ENCODE measurements at places on chromosomes 2 and 18.

DNA sequence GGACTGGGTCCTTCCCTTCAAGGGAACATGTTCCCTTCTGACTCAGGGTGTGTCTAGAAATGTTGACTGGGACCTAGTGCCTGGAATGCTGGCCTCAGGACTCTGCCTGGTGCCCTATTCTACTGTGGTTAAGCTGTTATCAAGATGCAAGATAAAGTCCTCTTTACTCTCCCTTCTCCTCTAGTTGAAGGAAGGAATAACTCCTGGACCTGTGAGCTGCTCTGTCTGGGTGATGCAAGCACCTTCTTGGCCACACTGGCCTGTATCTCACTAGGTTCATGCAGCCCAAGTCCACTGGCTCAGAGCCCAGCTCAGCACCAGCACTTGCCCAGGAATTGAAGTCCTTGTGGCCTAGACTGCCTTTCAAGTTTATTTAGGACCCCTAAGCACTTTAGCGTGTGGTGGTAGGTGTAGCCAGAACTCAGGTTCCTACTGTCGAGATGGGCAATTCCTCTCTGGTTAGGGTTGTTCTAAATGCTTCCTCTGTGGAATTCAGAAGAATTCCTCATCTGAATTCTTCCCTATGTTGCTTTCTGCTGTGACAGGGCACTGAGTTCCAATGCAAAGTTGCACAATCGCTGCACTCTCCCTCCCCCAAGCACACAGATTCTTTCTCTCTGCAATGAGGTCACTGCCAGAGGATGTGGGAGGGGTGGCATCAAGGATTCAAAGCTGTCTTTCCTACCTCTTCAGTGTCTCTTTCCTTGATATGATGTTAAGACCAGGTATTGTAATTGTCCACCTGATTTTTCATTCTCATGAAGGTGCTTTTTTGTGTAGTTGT, 54.7 kb downstream of the VWC2L start:
- DNase-seq = peak; percentile 34

GRCh38 chr2:239661334-239662312, 260.8 kb upstream of the HDAC4 start:
- DNase-seq = no peak

DNA sequence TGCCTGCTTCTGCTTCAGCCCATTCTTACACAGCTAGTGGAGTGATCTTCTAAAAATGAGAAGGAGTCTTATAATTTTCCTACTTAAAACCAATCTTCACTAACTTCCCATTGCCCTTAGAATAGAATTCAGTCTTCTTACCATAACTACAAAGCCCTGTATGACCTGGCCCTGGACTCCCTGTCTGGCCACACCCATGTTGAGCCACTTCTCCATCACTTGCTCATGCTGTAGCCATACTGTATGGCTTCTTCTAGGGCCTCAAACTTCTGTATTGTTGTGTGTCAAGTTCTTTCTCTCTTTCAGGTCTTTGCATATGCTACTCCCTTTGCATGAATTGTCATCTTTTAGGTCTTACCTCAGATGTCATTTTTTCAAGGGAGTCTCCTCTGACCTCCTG, 11.2 kb downstream of the DGUOK start:
- DNase-seq = no peak

DNA sequence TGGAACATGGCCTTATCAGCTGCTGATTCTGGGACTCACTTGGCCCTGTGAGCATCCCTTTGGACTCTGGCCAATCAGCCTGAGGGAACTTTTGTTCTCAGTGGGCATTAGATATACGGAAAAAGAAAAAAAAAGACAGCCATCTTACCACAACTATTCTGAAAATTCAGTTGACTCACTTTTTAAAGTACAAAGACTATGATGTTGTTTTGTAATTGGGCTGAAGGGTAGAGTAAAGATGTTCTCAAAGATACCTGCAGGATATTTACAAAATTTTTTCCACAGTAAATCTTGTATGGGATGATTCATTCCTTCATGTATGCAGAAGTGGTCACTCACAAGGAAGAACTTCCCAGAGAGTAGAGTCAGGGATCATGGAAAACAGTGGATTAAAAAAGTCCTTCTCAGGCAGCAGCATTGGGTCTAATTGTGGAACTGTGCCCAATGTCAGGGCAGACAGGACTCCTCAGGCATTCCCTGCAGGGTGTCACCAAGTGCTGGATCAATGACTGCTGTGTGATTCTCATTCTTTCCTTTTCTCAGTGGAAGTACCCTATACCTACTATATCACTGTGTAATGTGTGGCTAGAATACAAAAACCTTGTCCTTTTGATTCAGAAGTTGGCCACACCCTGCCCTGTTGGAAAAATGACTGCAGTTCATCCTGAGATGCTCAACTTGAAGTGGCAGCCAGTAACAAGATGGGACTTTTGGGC, 35.4 kb downstream of the SULT1C4 start:
- peak; percentile 88 for DNase-seq

GRCh38 chr18:46868169-46868921, 49.0 kb downstream of the PIAS2 start:
- DNase-seq = no peak

GRCh38 chr2:233235977-233236376, 15.5 kb upstream of the ATG16L1 start:
- no peak for DNase-seq

- DNase-seq = no peak
Measured at GRCh38 chr2:12636837-12637581, 79.7 kb upstream of the TRIB2 start.

- no peak for DNase-seq
Measured at GRCh38 chr2:113829761-113830160, 60.1 kb upstream of the ACTR3 start.

- DNase-seq = no peak
Measured at GRCh38 chr2:215002500-215002899, 135.9 kb downstream of the ABCA12 start.

GRCh38 chr2:63736354-63736753, 105.3 kb upstream of the UGP2 start:
- no peak for DNase-seq

GRCh38 chr2:166784296-166784946, 103.9 kb upstream of the XIRP2 start:
- no peak for DNase-seq

- DNase-seq = no peak
Measured at GRCh38 chr2:190127651-190128050, 65.1 kb upstream of the MSTN start.

DNA sequence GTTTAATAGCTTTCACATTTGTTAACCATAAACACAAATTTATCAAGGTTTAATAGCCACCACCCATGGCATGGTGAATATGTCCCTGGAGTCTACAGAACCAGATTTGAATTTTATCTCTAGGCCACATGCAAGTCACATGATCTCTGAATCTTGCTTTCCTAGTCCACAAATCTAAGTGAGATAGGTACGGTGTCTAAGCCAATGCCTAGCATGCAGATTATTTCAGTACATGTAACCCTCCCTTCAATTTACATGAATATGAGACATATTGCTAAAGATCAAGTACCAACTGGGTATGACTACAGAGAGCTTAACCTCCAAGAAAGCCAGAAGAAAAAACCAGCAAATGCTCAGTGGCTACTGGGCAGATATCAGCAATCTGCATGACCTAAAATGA, 10.0 kb downstream of the ZNF24 start:
- no peak for DNase-seq

DNA sequence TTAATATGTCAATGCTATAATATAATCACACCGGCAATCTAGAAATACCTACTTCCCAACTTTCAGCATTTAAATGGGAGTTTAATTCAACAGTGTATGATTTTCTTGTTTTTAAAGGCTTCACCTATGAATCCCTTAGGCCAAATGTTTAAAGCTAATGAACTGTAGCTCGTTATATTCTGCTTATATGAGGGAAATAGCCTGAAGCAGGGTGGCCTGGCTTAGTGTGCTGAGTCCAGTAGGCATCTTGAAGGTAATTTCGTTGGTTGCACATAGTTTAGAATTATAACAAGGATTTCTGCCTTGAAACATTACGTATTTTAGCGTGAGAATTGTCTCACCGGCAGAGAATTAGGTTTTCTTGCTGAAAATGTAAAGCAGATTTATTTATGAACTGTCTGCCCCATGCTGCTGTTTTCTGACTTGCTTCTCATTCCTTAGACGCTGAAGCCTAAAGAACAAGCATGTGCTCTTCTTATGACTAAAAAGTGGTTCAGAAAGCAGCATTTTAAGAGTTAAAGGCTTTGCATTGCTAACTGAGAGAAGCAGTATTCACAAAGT, 433.7 kb upstream of the RAB12 start:
- no peak for DNase-seq

GRCh38 chr2:20667151-20667530, 197 bp downstream of the GDF7 start:
- no peak for DNase-seq

DNA sequence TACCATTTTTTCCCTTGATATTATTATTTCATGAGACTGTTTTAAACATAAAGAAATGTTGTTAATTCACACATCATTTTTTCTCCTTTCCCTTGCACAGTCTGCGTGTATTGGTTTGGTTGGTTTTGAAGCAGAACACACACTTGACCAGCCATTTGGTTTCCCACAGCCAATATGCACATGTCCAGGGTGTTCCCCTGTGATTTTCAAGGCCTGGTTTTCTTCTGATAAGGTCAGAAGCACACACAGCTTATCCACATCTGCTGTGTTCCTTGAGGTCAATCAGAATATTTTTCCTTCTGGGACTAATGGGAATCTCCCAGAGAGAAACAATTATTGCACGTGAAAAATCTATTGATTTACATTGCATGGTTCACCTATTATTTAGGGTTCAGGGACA, 103.2 kb upstream of the EFEMP1 start:
- no peak for DNase-seq

DNA sequence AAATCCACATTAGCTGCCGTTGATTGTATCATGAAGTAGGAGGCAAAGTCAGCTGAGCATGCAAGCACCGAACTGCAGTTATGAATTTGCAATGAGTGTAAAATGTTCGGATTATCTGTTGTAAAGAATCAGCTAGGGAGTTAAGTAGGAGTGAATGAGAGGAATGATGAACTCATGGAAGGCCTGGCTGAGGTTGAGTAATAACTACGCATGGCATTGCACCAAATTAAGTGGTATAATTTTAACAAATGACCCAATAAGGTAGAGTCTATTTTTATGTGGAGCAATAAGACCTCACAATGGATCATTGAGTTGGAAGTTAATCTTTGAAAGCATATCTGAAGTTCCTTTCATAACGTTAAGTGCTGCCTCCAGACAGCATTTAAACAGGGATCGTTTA, 288.2 kb upstream of the CHST9 start:
- DNase-seq = no peak
